ENCODE measurements at places on chromosomes 1 and 21.

DNA sequence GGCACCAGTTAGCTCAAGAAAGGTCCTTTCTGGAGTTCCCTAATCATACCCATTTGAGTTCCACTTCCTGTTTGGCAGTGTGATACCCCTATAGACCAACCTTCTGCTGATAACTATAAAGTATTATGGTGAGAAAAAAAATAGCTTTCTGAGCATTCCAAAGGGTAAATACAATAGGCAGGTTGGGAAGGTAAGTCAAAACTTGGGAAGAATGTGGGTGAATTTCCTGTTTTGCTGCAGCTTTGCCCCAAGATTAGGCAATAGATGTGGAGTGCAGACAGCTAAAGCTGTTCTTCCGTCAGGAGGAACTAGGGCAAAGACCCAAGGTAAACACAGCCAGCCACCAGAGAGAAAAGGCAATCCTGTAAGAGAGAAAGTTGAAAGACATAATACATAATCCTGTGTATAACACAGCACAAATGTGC, 49.9 kb upstream of the GUCA2A start:
- DNase-seq, result peak; percentile 52

DNA sequence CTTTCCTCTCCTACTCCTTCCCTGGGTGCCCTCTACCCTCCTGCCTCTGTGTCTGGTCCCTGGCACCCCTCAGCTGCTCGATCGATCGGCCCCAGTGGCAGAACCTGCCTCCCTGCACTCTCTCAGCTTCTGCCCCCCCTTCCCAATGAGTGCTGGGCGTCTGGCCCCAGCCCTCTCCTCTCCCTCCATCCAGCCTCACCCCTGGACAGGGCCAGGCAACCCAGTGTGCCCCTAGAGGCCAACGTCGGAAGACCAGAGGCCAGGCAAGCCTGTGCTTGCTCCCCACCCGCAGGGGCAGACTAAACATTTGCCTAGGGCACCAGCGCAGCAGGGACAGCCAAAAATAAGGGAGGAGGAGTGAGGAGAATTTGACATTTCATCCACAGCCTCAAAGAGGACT, 43.5 kb downstream of the LGR6 start:
- DNase-seq, result peak; percentile 35

DNA sequence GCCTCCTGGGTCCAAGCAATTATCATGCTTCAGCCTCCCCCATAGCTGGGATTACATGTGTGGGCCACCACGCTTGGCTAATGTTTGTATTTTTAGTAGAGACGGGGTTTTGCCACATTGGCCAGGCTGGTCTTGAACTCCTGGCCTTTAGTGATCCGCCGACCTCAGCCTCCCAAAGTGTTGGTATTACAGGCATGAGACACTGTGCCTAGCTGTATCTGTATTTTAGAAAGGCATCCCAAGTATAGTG, 69.3 kb downstream of the NKAIN1 start:
- DNase-seq, result no peak

- no peak for DNase-seq
Observed at GRCh38 chr1:228544021-228544850, 57.1 kb downstream of the RNF187 start.

- no peak for DNase-seq
Observed at GRCh38 chr1:4306559-4307467, 347.6 kb upstream of the AJAP1 start.

DNA sequence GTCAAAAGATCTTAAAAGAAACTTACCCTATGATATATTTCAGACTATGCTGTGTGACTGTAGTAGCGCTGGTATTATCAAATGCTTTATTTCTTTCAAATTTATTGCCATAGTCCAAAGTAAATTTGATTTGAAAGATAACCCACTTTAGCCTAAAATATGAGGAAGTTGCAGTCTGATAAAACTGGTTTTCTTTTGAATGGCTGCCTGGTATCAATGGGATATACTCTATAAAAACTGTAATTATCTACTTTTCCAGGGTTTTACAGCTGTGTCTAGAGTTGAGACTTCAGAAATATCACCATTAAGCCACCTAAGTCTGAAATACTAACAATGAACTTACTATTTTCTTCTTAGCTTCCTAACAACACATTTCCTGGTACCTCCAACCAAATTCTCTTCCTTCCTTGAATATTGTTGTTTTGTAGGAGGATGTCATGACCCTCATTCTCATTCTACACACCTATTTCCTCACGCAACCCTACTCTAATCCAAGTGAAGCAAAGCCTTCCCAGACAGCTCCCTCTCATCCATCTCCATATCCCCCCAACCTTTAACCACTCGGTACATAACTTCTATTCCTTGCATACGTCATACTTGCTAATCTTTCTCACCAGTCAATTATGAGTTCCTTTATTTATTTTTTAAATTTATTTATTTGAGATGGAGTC, 17.0 kb downstream of the KDM5B start:
- no peak for DNase-seq

- DNase-seq, result peak; percentile 35
Observed at GRCh38 chr1:16383888-16384287, 16.8 kb downstream of the SZRD1 start.

DNA sequence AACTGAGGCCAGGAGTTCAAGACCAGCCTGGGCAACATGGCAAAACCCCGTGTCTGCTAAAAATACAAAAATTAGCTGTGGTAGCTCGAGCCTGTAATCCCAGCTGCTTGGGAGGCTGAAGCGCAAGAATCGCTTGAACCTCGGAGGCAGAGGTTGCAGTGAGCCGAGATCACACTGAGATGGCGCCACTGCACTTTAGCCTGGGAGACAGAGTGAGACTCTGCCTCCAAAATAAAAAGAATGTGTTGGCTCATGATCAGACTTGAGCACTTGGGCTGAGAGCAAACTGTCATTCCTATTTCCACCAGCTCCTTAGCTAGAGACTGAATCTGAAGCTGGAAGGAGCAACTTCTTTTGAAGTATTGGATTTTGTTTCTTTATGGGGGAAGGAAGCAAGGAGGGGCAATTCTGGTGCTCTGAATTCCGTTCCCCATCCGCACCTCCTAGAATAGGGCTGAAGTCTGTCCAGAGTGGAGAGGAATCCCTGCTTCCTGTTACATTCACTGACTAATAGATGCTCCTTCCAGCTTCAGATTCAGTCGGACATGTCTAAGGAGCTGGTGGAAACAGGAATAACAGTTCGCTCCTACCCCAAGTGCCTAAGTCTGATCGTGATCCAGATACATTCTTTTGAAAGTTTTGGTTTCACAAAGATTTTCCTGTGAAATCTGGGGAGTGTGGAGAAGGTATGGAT, 3.8 kb downstream of the ZNF672 start:
- peak; percentile 68 for DNase-seq

DNA sequence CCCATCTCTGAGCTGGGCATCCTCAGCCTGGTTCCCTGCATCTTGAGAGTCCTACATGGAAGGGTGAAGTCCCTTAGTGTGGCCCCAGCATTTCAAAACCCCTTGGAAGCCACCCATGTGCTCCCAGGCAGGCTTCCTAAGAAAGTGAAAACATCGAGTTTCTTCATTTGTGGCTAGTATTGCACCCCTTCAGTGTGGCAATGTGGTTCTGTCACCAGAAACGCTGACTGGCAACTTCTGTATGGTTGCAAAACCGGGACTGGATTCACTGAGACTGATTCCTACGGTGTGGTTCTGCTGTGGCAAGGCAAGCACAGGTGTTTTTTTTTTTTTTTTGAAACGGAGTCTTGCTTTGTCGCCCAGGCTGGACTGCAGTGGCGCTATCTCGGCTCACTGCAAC, 9.0 kb upstream of the IFNGR2 start:
- DNase-seq, result no peak

- peak; percentile 88 for DNase-seq
Observed at GRCh38 chr21:34227386-34227852, 136.4 kb upstream of the KCNE2 start.

DNA sequence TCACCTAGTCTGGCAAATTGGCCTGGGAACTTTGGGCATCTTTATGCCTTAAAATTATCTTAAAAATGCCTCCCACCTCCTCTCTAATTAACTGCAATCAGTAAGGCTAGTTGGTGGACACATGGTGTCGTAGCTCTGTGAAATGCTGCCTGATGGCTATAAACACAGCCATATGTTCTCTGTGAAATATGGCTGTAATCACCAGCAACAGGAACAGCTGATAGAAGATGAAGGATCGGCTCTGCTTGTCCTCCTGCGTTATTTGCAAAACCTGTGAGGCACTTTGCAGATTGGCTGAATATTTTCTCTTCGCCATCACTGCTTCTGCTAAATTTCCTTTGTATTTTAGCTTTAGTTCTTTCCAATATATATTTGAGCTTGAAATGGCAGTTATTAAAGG, 419.6 kb downstream of the RWDD3 start:
- no peak for DNase-seq

GRCh38 chr1:67839826-67840225, 6.6 kb upstream of the GNG12 start:
- DNase-seq, result no peak

GRCh38 chr1:220711056-220711809, 21.1 kb downstream of the C1orf115 start:
- no peak for DNase-seq

DNA sequence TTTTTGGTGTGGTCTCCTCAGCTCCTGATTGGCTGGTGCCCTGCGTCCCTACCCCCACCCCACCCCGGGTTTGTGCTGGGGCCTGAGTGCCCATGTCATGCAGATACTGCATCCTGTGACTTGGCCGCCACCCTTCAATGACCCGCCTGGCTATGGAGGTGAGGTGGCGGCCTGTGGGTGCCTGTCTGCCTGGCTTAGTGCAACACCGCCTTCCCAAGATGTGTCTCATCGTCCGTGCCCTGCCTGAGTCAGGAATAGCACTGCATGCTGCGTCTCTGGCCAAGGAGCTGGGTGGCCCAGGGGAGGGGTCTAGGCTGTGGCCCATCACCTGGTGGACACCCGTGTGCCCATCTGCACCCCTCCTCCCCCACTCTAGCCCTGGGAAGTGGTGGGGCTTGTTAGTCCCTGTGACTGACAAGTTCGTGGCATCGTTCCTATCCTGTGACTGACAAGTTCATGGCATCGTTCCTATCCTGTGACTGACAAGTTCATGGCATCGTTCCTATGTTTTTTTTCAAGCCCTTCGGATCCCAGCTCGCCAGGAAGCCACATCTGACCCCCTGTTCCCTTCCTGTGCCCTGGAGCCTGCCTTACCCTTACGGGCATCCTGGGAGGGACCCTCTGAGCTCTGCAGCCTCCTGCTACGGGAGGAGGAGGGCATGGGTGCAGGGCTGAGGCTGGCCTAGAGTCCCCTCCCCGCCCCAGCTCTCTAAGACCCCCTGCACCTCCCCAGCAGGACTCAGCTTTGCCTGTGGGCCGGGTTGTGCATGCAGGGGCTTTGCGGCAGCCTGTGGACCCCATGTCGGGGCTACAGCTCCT, 7.5 kb downstream of the SLX9 start:
- DNase-seq, result no peak

DNA sequence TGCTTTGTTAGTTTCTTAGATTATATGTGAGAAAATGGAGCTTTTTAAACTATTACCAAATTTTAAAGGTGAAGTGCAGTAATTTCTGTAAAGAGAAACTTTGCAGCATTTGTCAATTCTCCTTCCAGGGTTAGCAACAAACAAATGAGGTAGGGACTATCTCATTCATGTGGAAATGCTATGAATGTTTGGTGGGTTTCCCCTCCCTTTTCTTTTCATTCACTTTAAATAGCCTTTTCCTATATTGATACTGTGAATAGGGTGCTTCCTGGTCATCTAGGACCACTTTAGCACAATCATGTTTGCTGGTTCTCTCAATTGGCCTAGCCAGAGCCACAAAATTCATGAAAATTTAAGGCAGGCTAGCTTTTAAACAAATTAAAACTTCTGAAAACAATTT, 20.6 kb downstream of the ZBTB37 start:
- DNase-seq, result no peak

DNA sequence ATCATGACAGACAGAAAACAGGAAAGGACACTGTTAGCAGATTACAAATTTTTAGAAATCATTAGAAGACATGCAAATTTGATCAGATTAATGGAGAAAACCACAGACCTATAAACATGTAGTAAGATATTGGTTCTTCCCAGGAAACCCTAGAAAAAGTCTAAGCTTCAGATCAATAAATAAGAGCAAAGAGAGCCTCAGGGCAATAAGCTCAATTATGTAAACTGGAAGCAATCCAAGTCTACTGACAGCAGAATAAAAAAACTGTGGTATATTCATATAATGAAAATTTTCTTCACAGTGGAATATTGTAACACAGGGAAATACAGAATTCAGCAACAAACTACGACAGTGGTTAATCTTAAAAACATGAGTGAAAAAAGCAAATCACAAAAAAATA, 36.3 kb downstream of the NRDC start:
- DNase-seq, result no peak

GRCh38 chr1:185741551-185741950, 7.4 kb downstream of the HMCN1 start:
- DNase-seq, result no peak

GRCh38 chr1:192303029-192303428, 13.8 kb upstream of the RGS21 start:
- peak; percentile 79 for DNase-seq

DNA sequence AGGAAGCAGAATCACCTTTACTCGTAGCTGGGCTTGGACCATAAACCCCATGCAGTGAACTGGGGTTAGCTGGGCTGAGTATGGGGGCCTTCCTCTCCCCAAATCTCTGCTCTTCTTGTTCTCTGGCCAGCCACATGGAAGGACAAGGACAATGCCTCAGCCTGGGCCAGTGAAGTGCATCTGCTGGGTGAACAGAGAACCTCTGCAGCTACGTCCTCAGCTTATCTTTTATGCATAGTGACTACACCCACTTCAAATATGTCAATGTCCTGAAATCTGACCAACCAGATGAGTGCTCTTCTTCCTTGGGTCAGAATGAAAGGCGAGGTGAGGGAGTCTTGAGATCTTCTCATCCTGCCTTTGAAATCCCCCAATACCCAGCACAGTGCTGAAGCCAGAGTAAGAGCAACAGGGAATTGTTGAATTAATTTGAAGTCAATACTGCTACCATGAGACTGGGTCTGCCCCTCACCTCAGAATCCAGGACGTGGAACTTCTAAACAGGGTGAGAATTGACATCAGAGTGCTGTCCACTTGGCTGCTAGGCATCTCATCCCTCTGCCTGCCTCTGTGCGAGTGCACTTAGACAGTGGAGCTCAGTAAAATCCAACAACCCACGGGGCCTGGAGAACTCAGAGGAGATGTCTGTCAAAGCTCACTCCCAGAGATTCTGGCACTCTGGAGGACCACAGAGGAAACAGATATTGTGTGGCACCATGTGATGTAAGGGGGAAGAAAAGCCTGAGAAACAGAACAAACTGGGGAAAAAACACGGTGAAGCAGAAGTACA, 99.0 kb downstream of the IER5 start:
- no peak for DNase-seq

- no peak for DNase-seq
Observed at GRCh38 chr1:20343149-20343937, 52.7 kb downstream of the VWA5B1 start.

GRCh38 chr1:213138391-213138790, 87.3 kb downstream of the RPS6KC1 start:
- DNase-seq, result no peak

- DNase-seq, result peak; percentile 99
Observed at GRCh38 chr1:58848818-58849411, 65.1 kb upstream of the JUN start.

- DNase-seq, result peak; percentile 93
Observed at GRCh38 chr1:201551877-201552731, 13.2 kb downstream of the NAV1 start.

All from fibroblast of skin of back (primary cell).